ENCODE measurements at places on chromosomes 16 and 17.

DNA sequence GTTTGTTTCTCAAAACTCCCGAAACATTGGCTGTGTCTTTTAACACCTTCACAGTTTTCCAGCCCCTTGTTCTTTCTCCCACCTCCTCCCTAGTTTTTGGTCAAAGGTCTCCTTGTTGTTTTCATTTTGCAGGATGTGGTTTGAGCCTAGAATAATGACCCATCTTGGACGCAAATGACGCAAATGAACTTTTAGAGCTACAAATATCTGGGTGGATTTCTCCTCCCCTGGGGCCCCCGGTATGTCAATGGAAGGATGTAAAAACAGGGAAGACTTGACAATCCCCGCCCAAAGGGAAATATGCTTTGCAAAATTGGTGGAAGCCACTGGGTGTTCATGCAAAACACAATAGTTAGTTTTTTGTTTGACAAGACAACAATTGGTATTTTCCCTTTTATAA, 236.0 kb upstream of the IRX3 start:
- DNase-seq: no peak

GRCh38 chr17:50272711-50273653, 1.3 kb upstream of the TMEM92 start:
- no peak for DNase-seq

- no peak for DNase-seq
These were observed at the start of gene SALL1 for GRCh38 chr16:51150888-51151320. TSS of gene SALL1 (minus strand) at chr16:51151270. CDS start at chr16:51151241, 29 bp downstream.

DNA sequence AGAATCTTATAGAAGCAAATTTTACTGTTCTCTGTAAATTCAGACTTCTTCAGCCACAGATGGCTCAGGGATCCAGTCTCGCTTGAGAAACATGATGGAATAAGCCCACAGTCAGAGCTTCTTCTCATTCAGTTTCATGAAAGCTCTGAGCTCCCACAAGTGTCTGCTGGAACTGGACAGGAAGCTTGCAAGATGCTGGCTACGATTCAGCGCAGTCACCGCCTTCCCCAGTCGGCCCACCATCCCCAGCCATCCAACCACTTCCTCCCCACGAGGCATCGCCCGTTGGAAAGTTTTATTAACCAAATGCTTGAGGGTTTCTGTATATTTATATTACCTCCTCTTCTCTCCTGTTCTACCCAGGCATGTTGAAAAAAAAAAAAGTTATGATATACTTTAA, 171.7 kb downstream of the ZFHX3 start:
- no peak for DNase-seq

DNA sequence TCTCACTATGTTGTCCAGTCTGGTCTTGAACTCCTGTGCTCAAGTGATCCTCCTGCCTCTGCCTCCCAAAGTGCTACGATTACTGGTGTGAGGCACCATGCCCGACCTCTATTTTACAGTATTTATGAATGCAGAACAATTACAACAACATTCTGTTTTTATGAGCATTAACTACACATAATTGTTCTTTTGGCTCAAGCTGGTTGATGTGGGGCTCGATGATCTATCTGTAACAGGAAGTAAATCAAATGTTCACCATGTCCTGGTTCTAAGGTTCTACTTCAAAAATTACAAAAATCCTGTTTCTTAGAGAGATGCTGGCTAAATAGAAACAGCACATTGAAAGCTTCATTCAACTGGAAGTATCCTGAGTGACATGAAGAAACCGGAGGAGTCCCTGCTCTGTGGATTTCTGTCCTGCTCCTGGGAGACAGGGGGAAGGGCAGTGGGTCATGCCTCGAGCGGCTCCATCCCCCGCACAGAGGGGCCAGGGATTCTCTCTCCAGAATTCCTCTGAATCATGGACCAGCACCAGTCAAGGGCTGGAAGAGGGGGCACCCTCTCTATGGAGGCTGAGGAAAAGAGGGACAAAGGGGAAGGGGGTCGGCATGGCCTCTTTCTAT, 31.5 kb downstream of the FA2H start:
- DNase-seq: no peak

GRCh38 chr17:82679586-82680465, 18.7 kb downstream of the RAB40B start:
- DNase-seq: no peak

GRCh38 chr16:84514295-84514873, 9.9 kb upstream of the MEAK7 start:
- no peak for DNase-seq

DNA sequence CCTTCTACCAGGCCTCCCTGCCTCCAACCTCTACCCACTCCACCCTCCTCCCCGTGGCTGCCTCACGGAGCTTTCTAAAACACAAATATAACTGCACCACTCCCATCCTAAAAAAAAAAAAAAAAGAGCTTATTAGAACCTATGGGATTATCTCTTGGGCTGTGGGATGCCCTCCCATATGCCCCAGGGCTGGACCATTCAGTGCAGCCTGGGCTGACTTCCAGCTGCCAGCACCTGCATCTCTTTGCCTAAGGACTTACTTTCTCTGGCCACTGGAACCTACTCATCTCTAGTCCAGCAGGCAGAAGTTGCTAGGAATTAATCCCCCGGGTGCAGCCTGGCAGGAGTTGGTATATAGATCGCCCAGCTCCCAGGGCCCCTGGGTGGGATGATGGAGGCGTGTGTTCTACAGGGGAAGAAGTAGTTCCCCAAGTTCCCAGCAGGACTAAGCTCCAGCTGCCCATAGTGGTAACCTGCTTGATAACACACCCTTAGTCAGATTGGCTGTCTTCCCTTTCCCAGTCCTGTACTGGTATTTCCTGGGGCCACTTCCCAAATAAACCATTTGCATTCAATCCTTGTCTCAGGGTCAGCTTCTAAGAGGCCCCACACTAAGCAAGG, 10.3 kb downstream of the MPP3 start:
- no peak for DNase-seq

- DNase-seq: peak; percentile 60
These were observed 6.0 kb upstream of the CHRNE start for GRCh38 chr17:4908711-4909496.

DNA sequence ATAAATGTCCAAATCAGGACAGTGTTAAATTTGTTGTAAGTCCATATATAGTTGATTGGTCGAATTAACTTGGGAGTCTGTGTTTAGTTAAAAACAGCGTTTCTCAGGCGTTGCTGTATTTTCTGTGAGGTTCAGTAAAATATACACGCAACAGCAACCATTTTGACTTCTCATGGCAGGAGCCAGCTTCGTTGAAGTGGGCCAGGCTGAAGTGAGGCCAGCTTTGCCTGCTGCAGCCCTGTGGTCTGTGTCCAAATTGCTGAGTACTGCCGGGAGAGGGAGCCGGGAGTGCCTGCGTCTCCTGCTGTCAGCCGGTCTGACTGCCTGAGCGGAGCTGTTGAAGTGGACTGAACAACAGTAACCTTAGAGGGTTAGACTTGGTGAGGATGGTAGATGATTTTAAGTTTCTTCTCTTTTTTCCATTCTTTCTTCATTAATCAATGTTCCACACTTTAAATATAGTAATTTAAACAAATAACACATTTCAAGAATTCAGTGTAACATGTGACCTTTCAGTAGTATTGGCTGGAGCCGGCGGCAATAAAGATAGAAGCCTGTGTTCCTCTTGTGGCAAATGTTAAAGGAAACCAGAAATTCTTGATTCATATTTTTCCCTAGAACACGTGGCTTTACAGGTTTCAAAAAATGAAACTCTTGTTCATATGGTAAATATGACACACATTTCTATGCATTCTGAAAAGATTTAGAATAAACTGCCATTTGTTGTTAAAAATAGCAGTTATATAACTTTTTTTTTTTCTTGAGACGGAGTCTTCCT, 37.0 kb upstream of the ZNF750 start:
- no peak for DNase-seq

DNA sequence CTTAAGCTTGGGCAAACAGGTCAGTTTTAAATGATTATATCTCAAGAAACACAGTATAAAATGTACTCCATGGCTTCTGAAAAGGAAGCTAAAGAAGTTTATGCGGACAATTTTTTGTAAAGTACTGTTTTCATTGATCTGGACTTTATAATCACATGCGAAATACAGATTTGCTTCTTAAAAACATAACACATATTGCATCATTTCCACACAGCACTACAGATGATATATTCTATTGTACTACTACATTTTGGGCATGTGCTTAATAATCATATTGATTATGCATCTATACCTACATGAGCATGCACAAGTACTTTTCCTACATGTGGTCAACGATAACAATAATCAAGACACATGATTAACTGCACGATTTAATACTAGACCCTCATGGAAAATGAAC, 22.5 kb downstream of the TRIM37 start:
- no peak for DNase-seq

DNA sequence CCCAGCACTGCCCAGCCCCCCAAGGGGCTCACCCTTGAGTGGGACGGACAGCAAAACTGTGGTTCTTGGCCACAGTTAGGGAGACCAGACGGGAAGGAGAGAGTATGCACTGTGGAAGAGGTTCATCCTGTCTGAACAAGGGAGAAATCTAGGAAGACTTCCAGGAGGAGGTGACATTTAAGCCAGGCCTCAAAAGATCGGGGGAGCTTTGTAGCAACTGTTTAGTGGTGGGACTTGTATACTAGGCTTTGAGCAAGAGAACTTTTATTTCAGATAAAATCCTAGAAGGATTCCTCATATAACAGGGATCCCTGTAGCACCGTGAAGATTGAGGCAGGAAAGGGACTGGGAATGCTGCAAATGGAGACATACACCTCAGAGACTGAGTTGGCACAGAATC, 30.8 kb downstream of the SREBF1 start:
- DNase-seq: no peak

GRCh38 chr17:38702916-38703741, 1.9 kb upstream of the MLLT6 start:
- DNase-seq: no peak

DNA sequence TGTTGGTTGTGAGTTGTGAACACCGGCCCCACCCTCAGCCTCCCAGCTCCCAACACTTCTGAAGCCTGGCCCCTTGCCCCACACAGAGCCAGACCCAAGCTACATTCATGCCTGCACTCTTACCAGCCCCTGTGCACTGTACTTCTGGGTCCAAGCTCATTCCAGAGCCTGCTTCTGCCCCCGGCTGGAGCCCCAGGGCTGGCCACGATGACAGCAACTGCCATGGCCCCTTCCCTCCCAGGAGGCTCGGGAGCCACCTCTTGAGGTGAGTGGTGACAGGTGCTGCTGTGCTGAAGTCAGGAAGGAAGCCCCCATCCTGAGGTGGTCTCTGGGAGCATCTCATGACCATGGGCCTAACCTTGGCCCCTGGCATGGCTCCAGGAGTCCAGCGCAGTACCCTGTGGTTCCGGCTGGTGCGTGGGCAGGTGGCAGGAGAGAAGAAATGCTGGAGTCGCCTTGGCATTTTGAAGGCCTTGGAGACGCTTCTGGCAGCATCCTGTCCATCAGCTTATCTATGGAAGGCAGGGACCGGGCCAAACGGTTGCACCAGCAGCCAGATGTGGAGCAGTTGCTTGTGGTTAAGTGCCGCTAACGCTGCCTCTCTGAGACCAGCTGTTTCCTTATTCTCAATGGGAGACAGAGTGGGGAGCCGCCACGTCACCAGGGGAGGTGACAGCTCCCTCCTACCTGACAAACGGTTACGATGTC, 3.9 kb upstream of the CDT1 start:
- no peak for DNase-seq

- DNase-seq: no peak
These were observed 34.2 kb upstream of the ACSM2B start for GRCh38 chr16:20610211-20610891.

- no peak for DNase-seq
These were observed 484.0 kb upstream of the ERCC4 start for GRCh38 chr16:13435873-13436474.

GRCh38 chr16:69182730-69183416, 4.1 kb upstream of the SNTB2 start:
- DNase-seq: no peak

- no peak for DNase-seq
These were observed 34.4 kb downstream of the NLRC3 start for GRCh38 chr16:3542601-3543373.

GRCh38 chr17:45096141-45096540, 35.0 kb downstream of the NMT1 start:
- DNase-seq: no peak
